ENCODE measurements at places on chromosomes 16 and 17.

DNA sequence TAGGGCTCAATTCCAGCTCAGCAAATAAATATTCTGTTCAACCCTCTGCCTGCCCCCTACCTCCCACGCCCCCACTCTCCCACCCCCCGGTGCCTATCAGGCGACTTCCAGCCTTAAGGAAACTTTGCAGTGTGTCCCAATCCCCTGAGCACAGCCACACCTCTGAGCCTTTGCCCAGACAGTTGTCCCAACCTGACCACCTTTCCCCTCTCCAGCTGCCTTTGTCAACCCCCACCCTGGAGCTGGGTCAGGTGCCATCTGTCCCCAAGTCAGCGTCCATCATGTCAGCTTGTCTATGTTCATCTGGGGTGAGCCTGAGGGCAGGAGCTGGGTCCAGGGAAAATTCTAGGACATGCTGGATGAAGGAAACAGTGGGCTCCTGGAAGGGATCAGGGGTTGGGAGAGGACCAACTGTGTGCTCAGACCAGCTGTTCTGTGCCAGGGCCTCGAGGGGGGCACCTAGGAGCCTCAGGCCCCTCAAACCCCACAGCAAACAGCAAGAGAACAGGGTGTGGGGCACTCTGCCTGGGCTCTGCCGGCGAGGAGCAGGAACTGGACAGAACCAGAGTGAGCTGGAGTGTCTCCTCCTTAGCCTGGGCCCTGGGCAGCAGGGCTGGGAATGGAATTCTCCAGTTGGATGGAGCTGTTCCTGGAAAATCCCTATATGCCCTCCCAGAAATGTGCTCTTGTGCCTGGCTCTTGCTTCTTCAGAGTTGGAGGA is 17.8 kb downstream of the CDH16 start:
- DNase-seq: no peak

DNA sequence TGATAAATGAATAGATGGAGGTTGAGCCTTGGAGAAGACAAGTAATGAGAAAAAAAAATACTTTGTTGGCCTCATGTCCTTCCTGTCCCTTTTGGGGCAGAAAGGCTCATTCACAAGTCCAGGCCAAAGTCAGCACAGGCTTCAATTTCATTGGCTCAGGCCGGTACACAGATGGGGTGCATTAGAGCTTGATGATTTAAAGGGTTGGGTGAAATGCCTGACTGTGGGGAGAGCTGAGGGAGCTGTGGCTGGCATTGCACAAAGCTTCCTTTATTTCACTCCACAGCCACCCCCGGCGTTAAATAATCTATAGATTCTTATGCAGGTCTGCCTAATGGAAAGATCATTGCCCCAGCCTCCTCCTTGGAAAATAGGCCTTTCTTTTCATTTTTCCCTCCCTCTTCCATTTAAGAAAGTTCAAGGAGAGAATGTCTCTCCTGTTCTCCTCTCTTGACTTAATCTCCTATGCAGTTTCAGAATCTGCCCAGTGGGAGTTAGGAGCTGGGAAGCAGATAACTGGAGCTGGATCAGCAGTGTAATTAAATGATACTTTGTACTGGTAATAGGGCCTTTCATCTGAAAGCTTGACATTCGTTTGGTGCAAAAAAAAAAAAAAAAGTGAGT is 24.4 kb downstream of the YPEL2 start:
- no peak for DNase-seq

GRCh38 chr17:21816592-21817567 is 124.6 kb downstream of the KCNJ18 start:
- no peak for DNase-seq

- DNase-seq: no peak
These were observed 34.4 kb downstream of the SLC7A5 start for GRCh38 chr16:87834668-87835473.

DNA sequence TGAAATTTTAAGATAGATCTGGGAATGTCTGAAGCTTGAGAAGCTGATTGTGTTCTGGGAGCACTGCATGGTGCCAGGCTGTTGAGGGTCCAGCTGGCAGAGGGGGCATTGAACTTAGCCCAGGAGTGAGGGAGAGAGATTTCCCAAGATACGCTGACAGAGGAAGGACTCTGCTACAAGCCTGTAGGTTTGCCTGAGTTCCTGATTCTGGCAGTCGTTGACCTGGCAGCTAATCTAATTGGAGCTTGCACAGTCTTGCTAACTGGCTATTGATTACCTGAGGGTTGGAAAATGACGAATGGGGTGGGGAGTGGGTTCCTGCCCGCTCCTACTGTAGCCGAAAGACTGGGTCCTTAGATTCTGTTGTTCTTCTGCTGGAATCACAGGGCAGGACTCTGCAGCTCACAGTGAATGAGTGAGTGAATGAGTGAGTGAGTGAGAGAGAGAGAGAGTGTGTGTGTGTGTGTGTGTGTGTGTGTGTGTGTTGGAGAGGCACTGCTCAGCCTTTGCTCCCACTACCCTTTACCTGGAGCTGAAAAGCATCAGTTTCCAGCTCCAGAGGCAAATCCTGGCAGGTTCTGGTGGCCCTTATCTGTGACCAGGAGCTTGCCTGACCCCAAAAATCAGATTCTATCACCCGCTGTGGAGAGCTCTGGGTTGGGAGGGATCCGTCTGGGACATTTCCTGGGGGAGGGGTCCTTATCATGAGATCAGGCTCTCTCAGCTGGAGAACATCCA is 16.7 kb downstream of the CTRL start:
- no peak for DNase-seq

- no peak for DNase-seq
These were observed 344 bp downstream of the CNTNAP4 start for GRCh38 chr16:76277460-76278030.

GRCh38 chr17:44961921-44962350 is 6.2 kb downstream of the C1QL1 start:
- no peak for DNase-seq

Measured in activated CD4-positive, CD25-positive, alpha-beta regulatory T cell treated with anti-CD3 and anti-CD28 coated beads, Interleukin-2, amount 50 U/mL, for 16 hours (primary cell).